ENCODE measurements at places on chromosomes 12 and 14.

- no peak for DNase-seq
Measured at GRCh38 chr12:99493197-99493596, 154.4 kb upstream of the GARIN6 start.

DNA sequence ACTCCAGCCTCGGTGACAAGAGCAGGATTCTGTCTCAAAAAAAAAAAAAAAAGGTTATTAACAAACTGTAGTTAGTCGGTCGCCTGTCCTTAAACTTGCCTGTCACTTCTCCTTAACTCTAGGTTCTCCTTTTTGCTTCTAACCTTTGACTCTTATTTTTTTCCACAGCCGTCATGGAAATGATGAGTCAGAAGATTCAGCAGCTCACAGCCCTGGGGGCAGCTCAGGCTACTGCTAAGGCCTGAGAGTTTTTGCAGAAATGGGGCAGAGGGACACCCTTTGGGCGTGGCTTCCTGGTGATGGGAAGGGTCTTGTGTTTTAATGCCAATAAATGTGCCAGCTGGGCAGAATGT, 418 bp upstream of the MYG1 start:
- DNase-seq = peak; percentile 82

- DNase-seq = peak; percentile 8
Measured at GRCh38 chr12:89857652-89858274, 149.1 kb upstream of the ATP2B1 start.

- no peak for DNase-seq
Measured at GRCh38 chr14:60817113-60817512, 82.6 kb downstream of the MNAT1 start.

GRCh38 chr14:106845286-106846087, 1319.1 kb downstream of the TMEM121 start:
- no peak for DNase-seq

GRCh38 chr14:61456720-61457119, 135.3 kb downstream of the PRKCH start:
- peak; percentile 84 for DNase-seq

DNA sequence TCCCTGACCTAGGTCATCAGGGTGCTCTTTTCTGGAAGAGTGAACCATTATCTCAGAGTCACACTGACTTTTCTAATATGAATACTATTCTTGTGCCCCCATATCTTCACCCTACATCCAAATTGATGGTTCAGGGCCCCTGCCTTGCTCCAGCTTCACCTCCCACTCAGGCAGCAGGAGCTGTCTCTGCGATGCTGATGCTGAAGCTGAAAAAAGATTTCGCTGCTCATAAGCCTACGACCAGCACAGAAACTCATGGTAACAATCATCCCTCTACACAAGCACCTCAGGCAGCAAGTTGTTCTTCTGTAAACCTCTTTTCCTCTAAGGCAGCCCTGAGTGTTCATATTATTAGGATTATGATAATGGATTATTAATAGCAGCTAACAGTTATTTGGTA, 3.2 kb downstream of the ARF3 start:
- no peak for DNase-seq
